ENCODE measurements at places on chromosomes 2 and 18. TPM values are rescaled to one million over a fixed set of nuclear protein-coding genes. Genes with fewer than 3 reads are reported as not detected.

WIPF1 gene
- total RNA-seq = 4.6 TPM

TIA1 gene
- total RNA-seq = 58.6 TPM

ITPRIPL1 gene
- 1.7 TPM for total RNA-seq

MEP1B gene
- total RNA-seq = not detected

CDH7 gene
- total RNA-seq = not detected

CYRIA gene
- total RNA-seq = 0.43 TPM

ELOA2 gene
- total RNA-seq = not detected

IL1RL2 gene
- 0.22 TPM for total RNA-seq

PAPOLG gene
- 8.3 TPM for total RNA-seq

MGAT4A gene
- 0.22 TPM for total RNA-seq

C2orf72 gene
- total RNA-seq = not detected

HOXD10 gene
- 0.66 TPM for total RNA-seq

GPR35 gene
- total RNA-seq = 0.14 TPM

TMEM37 gene
- 0.29 TPM for total RNA-seq

PLGLB1 gene
- total RNA-seq = 1.0 TPM

MZT2B gene
- 97.2 TPM for total RNA-seq

GALR1 gene
- not detected for total RNA-seq

IL1RN gene
- total RNA-seq = not detected

CRYGD gene
- total RNA-seq = not detected

CDK5R2 gene
- not detected for total RNA-seq

FARP2 gene
- 41.7 TPM for total RNA-seq

SCN3A gene
- not detected for total RNA-seq

LIMS3 gene
- total RNA-seq = 3.1 TPM

SEPTIN10 gene
- total RNA-seq = 93.4 TPM

WNT10A gene
- not detected for total RNA-seq

MRO gene
- total RNA-seq = not detected

CXXC1 gene
- total RNA-seq = 52.0 TPM

ATP8B1 gene
- total RNA-seq = 37.5 TPM

SLC25A52 gene
- 0.14 TPM for total RNA-seq

RAB12 gene
- total RNA-seq = 42.2 TPM

CAPN14 gene
- total RNA-seq = not detected

SP5 gene
- not detected for total RNA-seq

PEX13 gene
- 23.6 TPM for total RNA-seq

FAM161A gene
- 2.6 TPM for total RNA-seq

SLC4A3 gene
- 2.6 TPM for total RNA-seq

AMER3 gene
- total RNA-seq = not detected
